Activated gamma-delta T cell treated with anti-CD3 and anti-CD28 coated beads, Interleukin-2, amount 50 U/mL, for 16 hours (primary cell): ENCODE measurements at places on chromosomes 4 and X.

GRCh38 chr4:10160281-10160856 is 43.8 kb upstream of the WDR1 start:
- DNase-seq: no peak

- DNase-seq: no peak
These were observed 78.5 kb downstream of the EFHC2 start for GRCh38 chrX:44264936-44265335.

DNA sequence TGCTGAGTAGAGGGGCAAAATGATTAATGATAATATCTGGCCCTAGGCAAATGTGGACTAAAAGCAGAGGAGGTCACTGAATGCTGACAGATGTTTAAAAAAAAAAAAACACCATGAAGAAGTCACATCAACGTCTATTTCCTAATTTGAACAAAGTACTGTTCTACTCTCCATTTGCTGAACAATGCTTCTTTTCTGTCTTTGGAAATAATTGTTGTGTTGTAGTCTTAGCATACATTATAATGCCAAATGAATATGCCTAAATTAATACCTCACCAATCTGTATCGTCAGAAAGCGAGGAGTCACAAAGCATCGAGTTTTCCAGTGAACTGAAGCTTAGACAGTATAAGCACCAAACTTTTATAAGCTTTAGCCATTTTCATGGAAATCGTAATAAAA is 140.9 kb upstream of the JADE1 start:
- no peak for DNase-seq

- DNase-seq: no peak
These were observed 197.8 kb downstream of the PDGFC start for GRCh38 chr4:156773648-156774357.

- no peak for DNase-seq
These were observed 46.9 kb upstream of the NFKB1 start for GRCh38 chr4:102454268-102454667.

DNA sequence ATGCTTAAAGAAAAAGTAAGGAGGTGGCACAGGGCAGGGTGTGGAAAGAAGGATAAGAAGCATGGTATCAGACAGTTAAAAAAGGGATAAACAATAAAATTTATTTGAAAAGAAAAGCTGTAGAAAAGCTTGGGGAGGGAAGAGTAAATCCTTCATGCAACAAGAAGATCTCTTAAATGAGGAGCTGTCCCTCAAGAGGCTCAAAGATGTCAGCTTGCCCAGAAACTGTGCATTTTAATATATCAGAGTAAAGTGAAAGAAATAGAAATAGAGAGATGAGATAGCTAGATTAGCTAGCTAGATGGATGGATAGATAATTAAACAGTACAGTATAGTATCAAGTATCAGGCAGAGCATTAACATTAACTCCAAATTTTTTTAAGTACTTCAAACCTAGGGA is 170.3 kb downstream of the LDB2 start:
- no peak for DNase-seq

- DNase-seq: no peak
These were observed 174.3 kb downstream of the GPM6A start for GRCh38 chr4:175637762-175638161.

DNA sequence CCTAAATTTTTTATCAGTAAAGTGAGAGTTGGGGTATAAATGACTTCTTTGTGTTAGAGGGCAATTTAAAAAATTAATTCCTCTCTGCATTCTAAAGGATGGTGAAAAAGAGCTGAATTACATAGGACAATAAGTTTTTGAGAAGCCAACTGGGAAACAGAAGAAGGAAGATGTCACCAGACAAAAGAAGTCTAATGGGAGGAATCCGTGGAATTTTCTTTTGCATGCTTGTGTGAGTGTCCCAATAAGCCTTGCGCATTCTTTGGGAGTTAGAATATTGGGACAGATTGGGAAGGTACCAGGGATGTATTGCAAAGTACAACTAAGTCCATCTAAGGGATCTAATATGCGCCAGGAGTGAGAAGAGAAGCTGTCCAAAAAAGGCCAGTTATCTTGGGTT is 35.1 kb upstream of the NR3C2 start:
- DNase-seq: no peak

DNA sequence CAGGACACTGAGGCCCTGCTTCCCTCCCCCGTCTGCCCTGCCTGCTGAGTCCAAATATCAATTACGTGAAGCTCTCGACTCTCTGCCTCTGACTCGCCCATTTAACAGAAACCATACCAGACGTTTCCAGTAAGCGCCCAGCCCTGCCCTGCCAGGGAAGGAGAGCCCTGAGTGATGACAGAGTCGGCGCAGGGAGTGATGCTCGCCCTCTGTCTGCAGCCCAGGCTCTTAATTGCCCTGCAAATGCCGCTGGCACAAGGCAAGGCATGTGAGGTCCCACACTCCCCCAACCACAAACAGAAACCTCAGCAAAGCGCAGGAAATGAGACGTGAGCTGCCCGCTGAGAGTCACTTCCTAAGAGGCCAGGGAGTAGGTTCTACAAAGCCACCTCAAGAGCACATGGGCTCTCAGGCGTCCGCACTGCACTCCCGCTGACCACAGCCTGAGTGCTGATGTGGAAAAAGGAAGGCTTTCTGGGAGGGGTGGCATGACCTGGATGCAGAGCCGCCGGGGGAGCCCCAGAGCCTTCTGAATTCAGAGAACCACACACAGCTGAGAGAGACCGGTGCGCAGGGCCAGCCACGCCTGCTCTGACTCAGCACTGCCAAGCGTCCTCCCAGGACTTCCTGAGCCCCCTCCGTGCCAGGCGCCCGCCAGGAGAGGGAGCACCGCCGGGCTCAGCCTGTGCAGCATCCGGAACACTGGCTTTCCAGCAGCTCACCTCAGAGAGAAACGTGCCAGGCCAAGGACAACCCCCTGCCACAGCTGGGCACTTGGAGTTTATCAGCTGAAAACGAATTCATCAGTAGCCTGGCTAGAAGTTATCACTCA is 5.3 kb downstream of the ZFYVE28 start:
- DNase-seq: peak; percentile 82

DNA sequence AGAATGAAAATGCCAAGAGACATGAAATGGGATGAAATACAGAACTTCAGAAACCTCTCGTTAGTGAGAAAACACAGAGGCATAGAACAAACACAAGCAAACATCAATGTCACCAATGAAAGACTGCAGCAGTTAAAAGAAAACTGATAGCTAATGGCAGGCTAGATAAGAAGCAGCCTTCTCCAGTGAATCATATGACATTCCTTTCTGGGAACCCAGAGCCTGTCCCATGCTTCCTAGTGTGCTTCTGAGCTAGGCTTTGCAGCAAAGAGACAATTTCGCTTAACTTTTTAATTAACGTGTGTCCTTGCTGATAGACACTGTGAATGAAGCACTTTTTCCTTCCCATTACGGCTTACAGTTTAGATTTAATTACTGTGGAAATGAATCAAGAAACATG is 444.6 kb downstream of the IL15 start:
- no peak for DNase-seq

- DNase-seq: no peak
These were observed 162.7 kb upstream of the GALNTL6 start for GRCh38 chr4:171650543-171650942.

- DNase-seq: no peak
These were observed 165.0 kb downstream of the ZNF674 start for GRCh38 chrX:46380148-46380752.

GRCh38 chrX:14351611-14352303 is 177.6 kb upstream of the GLRA2 start:
- no peak for DNase-seq

GRCh38 chrX:125219852-125220251 is 99.8 kb upstream of the TEX13C start:
- DNase-seq: no peak

DNA sequence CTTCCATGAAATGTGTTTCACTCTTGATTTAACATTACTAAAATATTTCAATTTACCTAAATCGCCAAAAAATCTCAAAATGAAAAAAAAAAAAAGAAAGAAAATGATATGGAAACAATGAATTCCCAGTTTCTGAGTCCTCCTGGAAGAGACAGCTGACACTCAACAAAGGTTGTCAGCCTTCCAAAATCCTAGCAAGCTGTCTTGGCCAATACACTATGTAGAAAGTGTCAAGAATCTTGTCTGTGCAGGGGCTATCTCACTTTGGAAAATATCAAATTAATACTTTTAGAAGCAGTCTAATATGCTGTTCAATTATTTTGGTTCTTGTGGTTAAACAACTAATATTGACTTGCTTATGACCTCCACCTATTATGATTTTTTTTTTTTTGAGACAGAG is 8.7 kb downstream of the DKK2 start:
- DNase-seq: no peak

DNA sequence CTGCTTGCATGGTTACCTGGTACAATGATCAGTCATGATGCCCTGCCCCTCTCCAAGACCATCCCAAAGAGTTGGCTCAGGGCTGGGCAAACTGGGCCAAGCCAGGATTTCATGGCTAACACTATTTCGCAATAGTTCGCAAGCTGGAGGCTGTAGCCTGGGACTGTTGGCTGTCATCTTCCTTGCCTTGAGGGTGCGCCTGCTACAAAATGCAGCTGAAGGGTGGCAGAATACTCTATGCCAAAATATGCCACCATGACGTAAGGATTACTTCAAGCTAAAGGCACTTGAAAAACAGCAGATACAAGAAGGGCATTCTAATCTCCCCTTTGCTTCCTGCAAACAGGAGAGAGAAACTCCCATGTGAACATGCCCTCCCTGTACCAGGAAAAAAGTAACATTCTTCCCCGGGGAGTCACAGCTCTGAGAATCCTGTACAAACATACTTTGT is 21.0 kb downstream of the SAT1 start:
- DNase-seq: no peak

DNA sequence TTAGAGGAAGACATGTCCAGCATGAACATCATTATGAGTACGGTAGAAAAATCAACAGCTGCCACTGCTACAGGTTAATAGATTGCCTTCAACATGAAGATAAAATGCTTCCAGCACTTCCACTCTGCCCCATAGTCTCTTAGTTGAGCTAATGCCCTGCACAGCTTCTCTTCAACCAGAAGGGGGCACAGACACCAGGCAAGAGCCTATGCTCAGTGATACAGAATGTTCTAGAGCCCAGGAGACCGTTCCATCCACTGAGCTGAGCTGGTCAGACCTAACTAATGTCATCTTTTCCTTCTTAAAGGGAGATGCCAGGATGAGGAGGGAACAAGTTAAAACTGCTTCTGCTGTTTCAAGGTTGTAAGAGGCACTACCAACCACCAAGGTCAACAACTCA is 42.2 kb downstream of the SMIM10L2A start:
- DNase-seq: no peak

DNA sequence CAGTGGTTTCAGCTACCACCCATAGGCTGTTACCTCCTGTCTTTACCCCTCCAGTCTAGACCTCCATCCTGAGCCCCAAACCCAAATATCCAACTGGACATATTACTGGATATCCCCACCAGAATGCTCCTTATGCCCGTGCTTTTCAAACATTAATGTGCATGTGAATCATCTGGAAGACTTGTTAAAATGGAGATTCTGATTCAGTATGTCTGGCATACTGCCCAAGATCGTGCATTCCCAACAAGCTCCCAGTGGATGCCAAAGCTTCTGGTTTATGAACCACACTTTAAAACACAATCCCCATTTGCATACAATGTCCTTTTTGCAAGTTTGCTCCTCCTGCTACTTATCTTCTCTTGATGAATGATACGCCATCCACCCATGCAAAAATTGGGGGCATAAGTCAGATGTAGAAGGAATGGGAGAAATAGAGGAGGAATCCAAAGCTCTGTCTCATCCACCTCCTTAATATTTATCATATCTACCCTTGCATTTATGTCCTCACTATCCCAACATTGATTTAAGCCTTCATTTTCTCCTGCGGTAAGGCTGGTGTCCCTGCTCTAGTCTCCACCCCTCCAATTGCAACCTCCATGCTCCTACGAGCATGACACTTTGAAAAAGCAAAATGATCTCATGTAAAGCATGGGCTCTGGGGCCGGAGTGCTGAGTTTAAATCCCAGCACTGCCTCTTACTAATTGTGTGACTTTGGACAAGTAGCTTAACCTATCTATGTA is 7.4 kb upstream of the PGRMC1 start:
- DNase-seq: no peak

DNA sequence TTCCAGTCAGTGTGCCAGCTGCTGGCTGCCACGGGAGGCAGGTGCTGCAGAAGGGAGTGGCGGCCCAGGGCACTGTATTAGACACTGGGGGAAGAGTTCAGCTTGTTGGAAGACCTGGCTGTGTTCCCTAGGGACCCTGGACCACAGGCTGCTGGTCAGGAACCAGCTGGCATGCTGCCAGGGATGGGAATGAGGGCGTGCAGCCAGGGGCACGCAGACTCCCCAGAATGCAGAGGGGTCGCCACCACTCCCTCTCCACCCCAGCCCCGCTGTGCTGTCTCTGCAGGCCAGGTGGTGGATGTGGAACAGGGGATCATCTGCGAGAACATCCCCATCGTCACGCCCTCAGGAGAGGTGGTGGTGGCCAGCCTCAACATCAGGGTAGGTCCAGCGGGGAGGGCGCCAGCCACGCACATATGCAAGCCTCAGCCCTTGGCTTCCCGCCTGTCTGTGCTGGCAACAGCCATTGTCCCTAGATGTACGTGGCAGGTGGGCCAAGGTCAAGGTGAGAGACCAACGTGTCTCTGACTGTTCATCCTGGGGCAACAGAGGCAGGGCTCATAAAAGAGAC is 12.3 kb downstream of the ABCD1 start:
- DNase-seq: no peak

GRCh38 chr4:128582427-128582870 is 227.1 kb upstream of the JADE1 start:
- DNase-seq: no peak

- no peak for DNase-seq
These were observed 163.3 kb upstream of the SLC7A11 start for GRCh38 chr4:138405466-138405891.

GRCh38 chrX:55919367-55920221 is 202.0 kb downstream of the RRAGB start:
- no peak for DNase-seq

DNA sequence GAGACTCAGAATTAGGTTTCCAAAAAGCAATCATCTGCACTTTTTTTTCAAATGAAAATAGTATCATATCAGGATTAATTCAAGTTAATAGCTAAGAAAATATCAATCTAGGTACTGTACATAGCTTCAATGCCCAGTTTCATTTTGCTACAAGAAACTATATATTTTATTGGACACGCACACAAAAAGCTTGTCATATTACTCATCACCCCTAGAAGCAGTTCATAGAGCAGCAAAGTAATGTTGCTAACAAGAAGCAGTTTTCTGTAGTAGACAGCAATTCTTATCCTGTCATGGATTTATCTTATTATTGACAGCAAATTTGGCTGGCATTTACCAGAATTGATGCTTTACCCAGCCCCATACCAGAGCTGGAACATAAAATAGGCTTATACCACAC is 52.3 kb upstream of the LSM6 start:
- DNase-seq: no peak

- no peak for DNase-seq
These were observed 102.5 kb downstream of the ZNF518B start for GRCh38 chr4:10354746-10355145.

GRCh38 chr4:142567199-142567598 is 278.9 kb downstream of the INPP4B start:
- peak; percentile 7 for DNase-seq

GRCh38 chrX:38811515-38812243 is 10.4 kb downstream of the MID1IP1 start:
- DNase-seq: no peak
